ENCODE measurements at places on chromosomes 3 and 15.
A peak's percentile ranks its signal among the peaks of the same experiment; 100 is the strongest.

GRCh38 chr3:101724329-101725193 is at the start of gene CEP97:
CEP97 (plus strand) TSS chr3:101724614; CDS start chr3:101724677, 63 bp downstream.
- DNase-seq, result peak; percentile 86

- no peak for DNase-seq
Measured at GRCh38 chr15:73161546-73161945, 109.3 kb downstream of the NEO1 start.

DNA sequence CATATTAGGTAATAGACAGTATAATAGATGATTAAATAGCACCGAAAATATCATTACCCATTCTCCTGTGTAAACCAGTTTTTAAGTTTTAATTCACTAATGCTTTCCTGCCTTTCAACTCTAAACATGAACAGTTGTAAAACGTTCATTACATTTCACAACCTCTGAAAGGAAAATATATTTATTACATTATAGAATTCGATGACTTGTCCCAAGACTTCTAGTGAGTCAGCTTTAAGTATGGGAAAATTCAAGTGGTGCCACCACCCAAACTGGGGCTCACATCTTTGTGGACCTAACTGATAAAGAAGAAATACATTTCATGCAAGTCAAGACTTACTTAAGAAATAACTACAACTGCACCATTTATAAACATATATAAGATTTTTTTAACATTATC is 2.0 kb downstream of the TRIM59 start:
- no peak for DNase-seq

DNA sequence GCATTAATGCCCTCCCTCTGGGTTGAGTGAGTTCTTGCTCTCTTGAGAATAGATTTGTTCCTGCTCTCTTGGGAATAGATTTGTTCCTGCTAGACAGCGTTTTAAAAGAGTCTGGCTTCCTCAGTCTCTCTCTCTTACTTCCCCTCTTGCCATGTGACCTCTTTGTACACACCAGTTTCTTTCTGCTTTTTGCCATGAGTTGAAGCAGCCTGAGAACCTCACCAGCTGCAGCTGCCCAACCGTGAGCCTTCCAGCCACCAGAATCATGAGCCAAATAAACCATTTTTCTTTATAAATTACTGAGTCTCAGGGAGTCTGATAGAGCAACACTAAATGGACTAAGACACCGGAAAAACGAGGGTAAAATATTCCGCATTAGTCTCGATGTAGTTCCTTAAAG is 253.6 kb downstream of the CNTN6 start:
- DNase-seq, result no peak

- no peak for DNase-seq
Measured at GRCh38 chr3:119894195-119894594, 112.3 kb downstream of the NR1I2 start.

- no peak for DNase-seq
Measured at GRCh38 chr3:111662907-111663306, 67.8 kb upstream of the ZBED2 start.

DNA sequence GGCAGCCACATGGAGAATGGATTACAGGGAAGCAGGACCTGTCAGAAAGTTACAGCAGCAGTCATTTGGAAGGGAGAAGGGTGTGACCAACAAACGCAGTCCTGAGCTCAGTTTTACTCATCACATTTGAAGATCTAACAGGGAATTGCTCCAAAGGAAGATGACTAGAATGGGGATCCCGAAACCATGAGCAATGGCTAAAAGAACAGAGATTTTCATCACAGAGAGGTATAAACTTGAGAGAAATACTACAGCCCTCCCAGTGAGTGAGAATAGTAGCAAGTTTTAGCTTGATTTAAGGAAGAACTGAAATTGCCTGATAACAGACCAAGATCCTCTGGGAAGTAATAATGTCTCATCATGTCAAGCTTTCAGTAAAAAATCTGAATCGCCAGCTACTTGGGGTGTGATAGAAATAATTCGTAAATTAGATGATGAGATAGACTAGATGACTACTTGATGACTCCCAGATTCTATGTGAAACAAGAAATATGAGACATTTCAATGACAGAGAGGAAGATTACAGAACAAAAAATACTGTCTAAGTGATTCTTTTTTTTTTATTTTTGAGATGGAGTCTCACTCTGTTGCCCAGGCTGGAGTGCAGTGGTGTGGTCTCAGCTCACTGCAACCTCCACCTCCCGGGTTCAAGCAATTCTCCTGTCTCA is 16.9 kb downstream of the CD47 start:
- DNase-seq, result no peak

- no peak for DNase-seq
Measured at GRCh38 chr3:31129241-31129640, 234.8 kb upstream of the GADL1 start.

DNA sequence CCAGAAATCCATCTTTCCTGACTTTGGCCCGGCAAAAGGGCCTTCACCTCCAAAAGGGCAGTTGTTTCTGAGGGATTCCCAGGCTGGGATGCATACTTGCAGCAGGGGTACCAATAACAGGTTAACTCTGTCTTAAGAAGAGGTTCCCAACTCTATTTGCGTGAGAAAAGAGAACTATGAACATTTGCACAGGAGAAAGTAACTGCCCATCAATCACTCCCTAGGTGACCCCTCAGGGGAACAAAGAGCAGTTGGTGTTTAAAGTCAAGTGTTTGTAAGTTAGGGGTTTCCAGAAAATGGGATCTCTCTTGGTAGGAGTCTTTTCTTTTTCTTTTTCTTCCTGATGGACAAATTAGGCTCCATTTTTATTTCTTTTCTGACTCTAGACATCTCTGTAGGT is 97.3 kb downstream of the EPHB1 start:
- no peak for DNase-seq

- no peak for DNase-seq
Measured at GRCh38 chr3:120013481-120013880, 80.8 kb downstream of the GSK3B start.

GRCh38 chr3:172692751-172693338 is 18.0 kb downstream of the NCEH1 start:
- DNase-seq, result no peak

GRCh38 chr3:30467596-30468238 is 138.7 kb upstream of the TGFBR2 start:
- no peak for DNase-seq

GRCh38 chr3:196193736-196194541 is 17.3 kb downstream of the ZDHHC19 start:
- no peak for DNase-seq

DNA sequence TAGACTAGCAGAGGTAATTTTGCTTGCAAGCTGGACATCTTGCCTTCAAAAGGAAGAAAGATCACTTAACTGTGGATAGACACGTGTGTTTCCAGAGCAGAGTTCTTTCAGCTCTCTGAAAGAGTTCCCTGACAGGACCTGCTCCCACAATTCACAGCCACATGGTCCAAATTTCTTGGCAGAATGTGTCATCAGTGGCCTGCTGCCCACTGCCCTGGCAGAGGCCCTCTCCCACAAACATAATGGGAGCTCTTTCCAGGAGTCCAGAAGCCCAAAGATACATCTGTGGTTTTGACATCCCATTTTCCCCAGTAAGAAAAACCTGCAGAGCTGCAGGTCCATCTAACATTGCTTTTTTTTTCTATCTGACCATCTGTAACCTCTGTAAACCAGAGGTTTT is 48.3 kb downstream of the SERPINI1 start:
- no peak for DNase-seq

GRCh38 chr3:89584398-89584797 is 477.0 kb downstream of the EPHA3 start:
- DNase-seq, result no peak

GRCh38 chr3:12465836-12466225 is 18.4 kb upstream of the TSEN2 start:
- DNase-seq, result no peak

DNA sequence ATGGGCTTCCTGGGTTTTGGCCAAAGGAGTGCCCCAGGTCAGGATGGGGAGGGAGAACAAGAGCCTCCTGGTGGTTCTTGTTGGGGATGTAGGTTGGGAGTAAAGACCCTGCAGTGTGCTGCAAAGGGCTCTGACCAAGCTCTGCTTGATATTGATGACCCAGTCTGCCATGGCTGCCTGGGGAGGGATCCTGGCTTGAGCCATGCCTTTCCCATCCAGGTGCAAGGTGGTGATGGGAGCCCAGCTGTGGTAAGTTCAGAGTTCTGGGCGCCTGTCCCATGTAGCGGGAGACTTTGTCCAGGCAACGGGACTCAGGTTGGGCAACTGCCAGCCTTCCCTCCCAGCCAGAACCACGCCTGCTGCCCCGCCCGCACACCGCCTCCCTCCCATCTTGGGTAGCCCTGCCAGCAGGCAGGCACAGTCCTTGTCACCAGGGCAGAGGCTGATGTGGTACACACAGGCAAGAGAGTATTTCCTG is 2.6 kb downstream of the GNAI2 start:
- no peak for DNase-seq

DNA sequence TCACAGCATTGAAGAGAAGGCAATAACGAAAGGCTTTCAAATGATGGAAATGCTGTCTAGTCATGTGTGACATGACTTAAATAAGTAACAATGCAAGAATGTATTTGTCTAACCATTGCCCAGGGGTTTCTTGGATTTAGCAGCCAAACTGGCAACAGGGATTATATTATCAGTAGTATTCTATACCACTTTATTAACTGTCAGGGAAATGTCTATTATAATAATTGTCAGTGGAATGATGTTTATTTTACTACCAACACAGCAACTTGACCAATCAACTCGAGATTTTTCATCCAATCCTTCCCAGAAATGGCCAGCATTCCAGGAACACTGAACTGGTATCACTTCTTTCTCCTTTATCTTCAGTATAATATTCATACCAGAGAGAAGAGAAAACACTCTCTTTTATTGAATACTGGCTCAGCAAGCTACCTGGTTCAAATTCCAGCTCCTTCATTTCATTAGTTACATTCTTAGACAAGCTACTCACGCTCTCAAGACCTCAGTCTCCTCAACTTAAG is 66.2 kb downstream of the FOXP1 start:
- no peak for DNase-seq

DNA sequence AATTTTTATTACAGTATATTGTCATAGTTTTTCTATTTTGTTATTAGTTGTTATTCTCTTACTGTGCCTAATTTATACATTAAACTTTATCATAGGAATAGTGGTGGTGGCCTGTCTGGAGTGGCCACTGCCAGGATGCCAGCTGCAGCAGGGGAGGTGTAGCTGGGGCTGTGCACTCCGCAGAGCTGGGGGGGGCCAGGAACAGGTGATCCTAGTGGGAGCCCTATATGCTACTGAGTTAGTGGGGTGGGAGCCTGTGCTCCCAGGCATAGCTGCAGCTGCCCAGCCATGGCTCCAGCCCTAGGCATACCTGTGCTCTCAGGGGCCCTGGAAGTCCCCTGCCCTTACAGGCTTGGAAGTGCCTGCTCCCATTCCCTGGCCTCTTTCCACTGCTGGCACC is 638.1 kb upstream of the KCNMB2 start:
- DNase-seq, result no peak

DNA sequence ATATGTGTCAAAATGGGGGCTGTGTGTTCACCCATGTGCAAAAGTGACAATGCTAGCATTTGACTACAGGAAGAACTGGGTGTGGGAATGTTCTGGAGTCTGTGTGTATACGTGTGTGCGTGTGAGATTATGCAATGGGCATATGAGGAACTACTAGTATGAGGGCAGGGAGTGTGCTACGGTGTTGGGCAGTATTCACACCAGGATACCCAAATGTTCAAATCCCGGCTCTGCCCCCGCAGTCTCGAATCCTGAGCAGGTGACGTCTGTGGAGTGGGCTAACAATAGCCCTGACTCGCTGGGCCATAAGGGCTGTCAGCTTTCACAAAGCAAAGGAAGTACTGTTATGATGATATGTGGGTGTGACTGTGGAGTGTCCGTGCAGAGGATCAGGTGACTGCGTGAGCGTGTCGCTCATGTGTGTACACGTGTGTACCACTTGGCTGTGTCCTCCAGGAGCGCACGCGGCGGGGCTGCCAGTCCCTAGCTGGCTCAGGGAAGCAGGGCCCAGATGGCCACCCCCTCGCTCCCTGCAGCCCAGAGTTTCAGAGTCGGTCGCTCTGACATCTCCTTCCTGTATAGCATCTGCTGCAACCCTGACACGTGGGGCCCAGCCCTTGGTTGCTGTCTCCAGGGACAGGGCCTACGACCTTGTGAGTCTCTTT is 27.2 kb downstream of the IQSEC1 start:
- no peak for DNase-seq

DNA sequence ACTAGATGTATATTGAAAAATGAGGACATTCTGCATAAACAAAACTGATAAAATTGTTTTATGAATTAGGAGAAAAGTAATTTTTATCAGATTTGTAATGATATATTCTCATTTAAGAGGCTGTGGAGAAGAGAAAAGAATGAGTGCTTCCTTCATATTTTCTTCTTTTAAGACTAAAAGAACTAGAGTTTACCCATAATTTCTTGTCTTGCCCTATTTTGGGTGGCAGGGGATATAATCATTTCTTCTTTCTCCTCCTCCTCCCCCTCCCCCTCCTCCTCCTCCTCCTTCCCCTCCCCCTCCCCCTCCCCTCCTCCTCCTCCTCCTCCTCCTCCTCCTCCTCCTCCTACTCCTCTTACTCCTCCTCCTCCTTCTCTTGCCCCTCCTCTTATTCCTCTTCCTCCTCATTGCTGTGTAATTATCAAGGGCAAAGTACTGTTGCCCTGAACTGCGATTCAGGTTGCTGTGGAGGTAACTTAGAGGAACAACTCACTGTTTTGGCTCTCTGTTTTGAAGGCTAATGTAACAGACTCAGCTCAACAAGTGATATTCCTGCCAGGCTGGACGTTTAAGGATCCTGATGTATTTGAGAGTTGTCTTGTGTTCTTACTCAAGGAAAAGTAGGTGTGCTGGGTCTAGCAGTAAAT is 555.4 kb downstream of the AGBL1 start:
- no peak for DNase-seq

GRCh38 chr3:8810561-8810960 is 41.1 kb upstream of the OXTR start:
- no peak for DNase-seq

DNA sequence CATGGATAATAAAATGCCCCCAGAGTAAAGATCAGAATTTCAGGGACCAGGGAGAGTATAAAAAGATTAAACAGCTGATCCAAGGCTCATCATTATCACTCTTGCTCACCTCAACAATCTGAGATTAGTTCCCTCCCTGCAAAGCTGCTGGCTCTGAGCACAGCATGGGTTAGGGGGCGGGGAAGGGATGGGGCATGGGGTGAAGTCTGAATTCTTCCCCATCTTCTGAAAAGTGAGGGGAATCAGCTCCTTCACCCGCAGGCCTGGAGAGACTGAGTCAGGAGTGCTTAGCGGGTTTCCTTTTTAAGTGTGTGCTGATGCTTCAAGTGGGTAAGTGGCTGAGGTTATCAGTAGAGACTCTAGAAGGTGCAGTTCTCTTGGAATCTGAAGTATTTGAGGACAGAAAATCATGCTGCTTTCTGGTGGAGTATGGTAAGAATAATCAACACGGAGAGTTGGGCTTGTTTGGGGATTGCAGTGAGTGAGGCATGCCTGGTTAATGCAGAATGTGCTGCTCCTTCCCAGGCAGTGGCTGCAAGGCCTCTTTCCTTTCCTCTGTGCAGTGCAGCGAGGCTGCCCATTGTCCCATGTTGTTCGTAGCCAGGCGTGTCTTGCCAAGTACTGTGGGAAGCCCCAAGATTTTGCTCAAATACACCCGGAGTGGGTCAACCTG is 59.2 kb upstream of the TRAK1 start:
- DNase-seq, result no peak

- DNase-seq, result no peak
Measured at GRCh38 chr3:18237251-18238005, 187.7 kb downstream of the SATB1 start.

All from central memory CD4-positive, alpha-beta T cell (primary cell).